NCI-H446 (cell line): ENCODE measurements at places on chromosomes 4 and X.

GRCh38 chr4:79217025-79217424 lies 108.8 kb downstream of the NAA11 start:
- DNase-seq, result no peak

- DNase-seq, result no peak
Measured at GRCh38 chr4:138775890-138776289, 239.7 kb upstream of the NOCT start.

- DNase-seq, result no peak
Measured at GRCh38 chr4:36209941-36210649, 34.2 kb downstream of the ARAP2 start.

GRCh38 chrX:23003116-23003515 lies 3.4 kb downstream of the DDX53 start:
- DNase-seq, result no peak

GRCh38 chr4:153269218-153269990 lies 65.2 kb downstream of the TRIM2 start:
- DNase-seq, result no peak

- DNase-seq, result no peak
Measured at GRCh38 chrX:134024686-134025377, 39.4 kb upstream of the GPC3 start.

- DNase-seq, result no peak
Measured at GRCh38 chr4:188452097-188452496, 312.9 kb downstream of the TRIML1 start.

DNA sequence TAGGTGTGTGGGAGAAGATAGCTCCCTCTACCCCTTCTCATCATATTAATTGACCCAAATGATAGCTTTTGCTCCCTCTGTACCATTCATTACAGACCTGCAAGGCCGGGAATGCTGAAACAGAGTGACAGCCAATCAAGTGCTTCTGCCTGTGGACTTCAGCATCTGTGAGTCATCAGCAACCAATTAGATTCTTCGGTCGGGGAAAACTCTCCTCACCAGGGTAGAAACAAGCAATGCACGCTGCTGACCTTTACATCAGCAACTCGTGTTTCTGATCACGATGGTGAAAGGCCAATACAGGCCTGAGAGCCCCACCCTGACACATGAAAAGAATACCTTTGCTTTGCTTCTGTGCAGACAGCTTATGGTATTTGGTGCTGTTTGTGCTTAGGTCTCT lies 347.2 kb upstream of the DDX53 start:
- DNase-seq, result peak; percentile 5

- peak; percentile 6 for DNase-seq
Measured at GRCh38 chr4:184748251-184748652, 14.4 kb upstream of the CENPU start.

DNA sequence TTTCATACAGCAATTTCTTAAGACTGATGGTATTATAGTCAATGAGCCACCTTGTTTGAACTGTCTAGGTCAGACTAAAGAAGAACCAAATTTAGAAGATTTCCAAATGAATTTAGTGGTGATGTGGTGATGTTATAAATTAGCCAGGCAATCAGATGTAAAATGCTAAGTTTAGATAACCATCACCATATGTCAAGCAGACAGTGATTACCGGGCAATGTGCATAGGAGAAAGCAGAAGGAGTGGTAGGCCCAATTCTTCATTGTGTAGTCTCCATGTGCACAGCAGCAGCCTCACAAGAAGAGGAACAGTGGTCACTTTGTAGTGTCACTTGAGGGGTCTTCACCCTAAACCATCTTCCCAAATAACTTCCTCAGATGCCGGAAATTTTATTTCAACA lies 198.8 kb downstream of the ANTXR2 start:
- no peak for DNase-seq

- DNase-seq, result no peak
Measured at GRCh38 chr4:114161809-114162208, 182.4 kb upstream of the ARSJ start.

DNA sequence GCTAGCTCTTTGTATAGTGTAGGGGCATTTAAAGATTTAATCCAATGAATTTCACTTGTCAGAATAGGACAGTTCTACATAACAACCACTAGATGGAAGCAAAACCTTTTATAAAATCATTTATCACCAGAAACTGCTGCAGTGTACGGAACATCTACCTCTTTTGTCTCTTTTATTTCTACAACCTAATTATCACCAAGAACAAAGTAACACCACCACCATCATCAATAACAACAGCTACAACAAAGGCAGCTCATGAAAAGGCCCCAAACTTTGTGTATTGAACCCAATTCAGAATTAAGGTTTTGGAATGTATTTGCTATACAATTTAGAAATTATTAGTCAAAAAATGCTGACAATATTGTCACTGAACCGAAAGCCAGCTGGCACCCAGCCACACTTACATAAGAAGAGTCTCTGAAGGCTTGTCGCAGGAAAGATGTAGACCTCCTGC lies 260.9 kb upstream of the RPS6KA3 start:
- DNase-seq, result peak; percentile 58

DNA sequence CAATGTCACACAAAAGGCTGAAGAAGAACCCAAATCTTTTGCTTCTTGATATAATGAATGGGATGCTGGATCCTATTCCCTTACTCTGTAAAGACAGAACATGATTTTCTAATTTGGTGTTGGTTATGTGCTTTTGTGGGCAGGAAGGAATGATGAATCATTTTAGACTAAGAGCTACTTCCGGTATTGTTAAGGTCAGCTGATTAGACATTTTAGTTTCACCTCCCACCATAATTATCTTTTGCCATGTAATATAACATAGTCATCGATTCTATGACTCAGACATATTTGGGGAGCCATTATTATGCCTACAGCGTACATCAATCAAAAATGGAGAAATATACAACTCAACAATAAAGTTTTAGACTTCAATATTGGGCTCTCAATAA lies 265.3 kb downstream of the ZNF674 start:
- DNase-seq, result no peak

DNA sequence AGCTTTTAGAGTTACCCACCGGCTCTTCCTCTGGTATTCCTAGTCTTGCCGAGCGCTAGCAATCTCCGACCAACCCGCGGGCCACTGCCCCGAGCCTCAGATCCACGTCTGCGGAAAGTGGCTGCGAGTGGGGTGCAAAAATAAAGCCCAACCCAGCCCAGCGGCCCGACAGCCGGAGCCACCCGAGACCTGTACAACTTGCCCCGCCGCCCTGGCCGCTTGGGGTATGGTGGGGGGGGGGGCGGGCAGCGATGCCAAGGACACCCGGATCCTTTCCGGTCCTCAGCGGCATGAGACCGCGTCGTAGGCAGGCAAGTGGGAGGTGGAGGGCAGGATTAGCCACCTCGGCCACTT lies 1.6 kb downstream of the SLITRK4 start:
- no peak for DNase-seq

GRCh38 chr4:148078061-148078460 lies 346.2 kb downstream of the ARHGAP10 start:
- DNase-seq, result no peak

- no peak for DNase-seq
Measured at GRCh38 chrX:134186362-134187121, 50.4 kb upstream of the CCDC160 start.

- DNase-seq, result no peak
Measured at GRCh38 chr4:150033901-150034300, 44.3 kb upstream of the DCLK2 start.
